ENCODE measurements at places on chromosomes 1 and 21.

DNA sequence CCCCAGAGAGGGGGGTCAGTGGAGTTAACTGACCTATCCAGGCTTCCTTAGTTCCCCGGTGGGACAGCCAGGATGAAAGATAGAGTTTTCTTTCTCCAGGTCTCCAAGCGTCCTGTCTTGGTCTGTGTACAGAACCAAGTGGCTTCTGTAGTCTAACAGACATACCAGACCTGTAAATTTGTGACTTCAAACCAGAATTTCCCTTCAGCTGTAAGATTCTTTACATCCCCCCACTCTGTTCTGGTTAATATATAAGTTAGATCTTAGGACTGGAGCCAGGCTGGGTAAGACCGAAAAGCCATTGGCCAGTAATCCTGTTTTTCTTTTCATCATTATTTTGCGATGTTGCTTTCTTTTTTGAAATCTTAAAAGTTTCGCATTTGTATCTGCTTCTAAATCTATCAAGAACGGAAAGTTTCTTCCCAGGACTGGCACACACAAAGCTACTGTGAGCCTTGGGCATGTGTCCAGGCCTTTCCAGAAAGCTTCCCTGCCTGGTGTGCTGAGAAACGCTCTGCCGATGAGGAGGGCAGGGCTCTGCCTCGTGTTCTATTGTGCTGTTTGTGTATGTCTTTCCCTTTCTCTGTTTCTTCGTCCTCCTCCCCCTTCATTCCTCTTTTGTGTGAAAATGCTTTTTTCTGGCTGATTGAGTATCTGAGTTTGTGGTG lies 72.3 kb downstream of the RGL1 start:
- DNase-seq = no peak

GRCh38 chr1:165631342-165632151 lies 513 bp downstream of the MGST3 start:
- DNase-seq = no peak

DNA sequence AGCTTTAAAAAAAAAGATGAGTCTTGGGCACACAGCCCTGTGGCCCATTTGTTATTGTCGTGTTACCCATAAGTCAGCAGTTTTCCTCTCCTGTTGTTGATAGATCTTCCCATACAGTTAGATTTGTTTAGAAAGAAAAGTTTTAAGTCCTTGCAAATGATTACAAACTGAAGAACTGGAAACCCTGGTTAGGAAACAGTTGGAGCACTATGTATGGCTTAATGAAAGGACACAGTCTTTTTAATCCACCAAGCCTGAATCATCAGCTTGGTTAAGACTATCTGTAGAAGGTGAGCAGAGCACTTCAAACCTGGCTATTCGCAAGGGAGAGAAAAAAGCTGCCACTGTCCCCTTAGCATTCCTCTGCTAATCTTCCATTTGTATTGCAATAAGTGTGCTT lies 241.0 kb downstream of the DISC1 start:
- no peak for DNase-seq

GRCh38 chr1:92459871-92460320 lies 26.8 kb downstream of the GFI1 start:
- DNase-seq = no peak

DNA sequence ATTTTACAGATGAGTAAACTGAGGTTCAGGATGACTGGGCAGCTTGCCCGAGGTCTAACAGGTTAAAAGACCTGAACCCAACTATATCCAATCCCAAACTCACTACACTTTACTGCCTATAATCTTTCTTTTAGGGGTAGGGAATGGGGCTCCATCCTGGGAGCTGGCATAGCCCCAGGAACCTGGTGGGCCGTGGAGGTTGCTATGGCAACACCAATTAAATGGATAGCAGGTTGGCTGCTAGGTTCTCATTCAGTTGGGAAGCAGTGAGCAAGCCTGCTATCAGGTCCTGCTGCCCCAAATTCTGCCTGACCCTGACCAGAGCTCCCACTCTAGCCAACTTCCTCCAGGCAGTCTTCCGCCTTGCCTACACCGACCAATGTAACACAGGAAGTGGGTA lies 40.9 kb downstream of the LRP8 start:
- DNase-seq = no peak

GRCh38 chr1:151054971-151055547 lies 4.4 kb downstream of the CDC42SE1 start:
- DNase-seq = no peak

GRCh38 chr1:38940339-38941047 lies 1.1 kb downstream of the RHBDL2 start:
- DNase-seq = no peak

DNA sequence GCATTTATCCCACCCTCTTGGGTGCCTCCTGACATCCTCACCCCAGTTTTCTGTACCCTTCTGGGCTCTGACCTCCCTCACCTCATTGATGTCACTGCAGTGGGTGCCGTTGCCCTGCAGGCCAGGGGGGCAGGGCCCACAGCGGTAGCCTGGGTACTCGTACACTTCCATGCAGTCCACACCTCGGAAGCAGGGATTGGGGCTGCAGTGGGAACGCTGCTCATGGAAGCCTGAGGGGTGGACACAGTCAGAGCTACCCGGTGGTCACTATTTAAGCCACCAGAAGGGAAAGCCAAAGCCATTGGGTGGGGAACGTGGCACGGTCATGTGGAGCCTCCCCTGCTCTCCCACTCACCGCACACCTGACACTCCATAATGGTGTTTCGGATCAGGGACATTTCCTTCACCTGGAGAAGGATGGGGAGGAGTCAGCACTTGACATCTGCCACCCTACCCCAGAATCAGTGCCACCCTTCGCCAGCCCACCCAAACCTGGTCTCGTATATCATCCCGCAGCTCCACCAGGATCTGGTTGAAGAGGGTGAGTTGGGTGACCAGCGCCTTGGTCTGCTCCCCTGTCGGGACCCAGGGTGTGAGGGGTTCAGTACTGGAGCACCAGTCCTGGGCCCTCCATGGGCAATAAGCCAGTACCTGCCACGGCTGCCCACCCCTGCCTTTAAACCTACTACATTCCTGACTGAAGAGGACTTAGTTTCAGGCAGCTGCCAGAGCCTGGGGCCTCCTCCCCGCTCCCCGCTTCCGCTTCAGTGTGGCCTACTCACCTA lies 4.8 kb downstream of the THBS3 start:
- DNase-seq = no peak

DNA sequence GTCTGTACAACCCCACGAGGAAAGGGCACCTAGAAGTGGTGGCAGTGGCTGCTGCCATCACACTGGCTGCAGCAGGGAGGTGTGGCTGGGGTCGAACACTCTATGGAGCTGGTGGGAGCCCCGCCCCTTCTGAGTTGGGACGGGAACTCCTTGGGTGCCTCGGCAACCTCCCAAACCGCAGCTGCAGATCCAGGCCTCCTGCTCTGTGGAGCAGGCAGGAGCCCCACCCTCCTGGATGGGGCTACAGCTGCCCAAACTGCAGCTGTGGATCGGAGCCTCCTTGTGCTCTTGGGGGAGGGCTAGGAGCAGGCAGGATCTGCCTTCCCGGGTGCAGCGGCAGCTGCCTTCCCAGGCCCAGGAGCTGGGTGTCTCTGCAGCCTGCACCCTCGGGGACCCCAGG lies 38.9 kb upstream of the TARDBP start:
- DNase-seq = no peak

DNA sequence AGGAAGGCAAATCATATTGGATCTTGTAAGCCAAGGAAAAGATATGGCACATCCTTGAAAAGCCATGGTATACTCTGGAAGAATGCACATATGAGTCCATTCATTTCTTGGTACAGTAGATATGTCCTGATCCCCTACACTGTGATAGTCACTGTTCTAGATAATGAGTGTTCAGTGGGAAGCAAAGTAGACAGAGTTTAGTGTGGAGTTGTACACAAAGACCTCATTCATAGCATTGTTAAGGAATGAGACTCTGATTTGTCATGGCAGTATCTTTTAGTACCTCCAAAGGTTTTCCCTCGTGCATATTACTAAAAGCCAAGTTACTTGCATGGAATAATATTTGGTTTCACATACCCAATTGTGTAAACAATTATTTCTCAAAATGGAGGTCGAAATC lies 204.7 kb downstream of the NFIA start:
- no peak for DNase-seq

DNA sequence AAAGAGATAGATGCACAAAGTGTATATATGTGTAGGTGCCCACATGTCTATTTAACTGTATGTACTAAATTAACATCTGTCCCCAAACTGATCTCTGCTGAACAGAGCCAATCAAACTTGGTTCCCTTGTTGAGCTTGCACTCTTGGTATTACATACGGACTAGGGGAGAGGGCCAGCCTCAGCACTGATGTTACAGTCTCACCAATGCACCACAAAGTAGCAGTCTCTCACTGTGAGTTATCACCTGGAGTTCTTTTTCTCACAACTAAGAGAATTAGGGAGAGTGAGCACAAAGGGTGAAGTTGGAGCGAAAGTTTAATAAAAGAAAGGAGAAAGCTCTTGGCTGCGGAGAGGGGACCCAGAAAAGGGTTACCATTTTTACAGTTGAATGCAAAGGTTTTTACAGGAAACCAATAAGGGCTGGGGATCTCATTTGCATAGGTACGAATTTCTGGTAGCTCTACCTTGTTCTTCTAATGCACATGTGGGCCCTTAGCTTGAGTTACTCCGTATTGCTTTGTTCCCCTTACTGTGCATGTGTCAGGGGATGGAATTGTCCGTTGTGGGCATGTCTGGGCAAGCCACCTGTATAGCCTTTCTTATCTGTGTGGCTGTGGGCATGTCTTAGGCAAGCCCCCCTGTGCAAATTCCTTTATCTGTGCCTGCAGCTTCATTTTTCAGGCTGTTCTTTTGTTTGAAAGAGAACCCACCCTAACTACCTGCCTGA lies 13.3 kb upstream of the CHI3L2 start:
- DNase-seq = no peak

DNA sequence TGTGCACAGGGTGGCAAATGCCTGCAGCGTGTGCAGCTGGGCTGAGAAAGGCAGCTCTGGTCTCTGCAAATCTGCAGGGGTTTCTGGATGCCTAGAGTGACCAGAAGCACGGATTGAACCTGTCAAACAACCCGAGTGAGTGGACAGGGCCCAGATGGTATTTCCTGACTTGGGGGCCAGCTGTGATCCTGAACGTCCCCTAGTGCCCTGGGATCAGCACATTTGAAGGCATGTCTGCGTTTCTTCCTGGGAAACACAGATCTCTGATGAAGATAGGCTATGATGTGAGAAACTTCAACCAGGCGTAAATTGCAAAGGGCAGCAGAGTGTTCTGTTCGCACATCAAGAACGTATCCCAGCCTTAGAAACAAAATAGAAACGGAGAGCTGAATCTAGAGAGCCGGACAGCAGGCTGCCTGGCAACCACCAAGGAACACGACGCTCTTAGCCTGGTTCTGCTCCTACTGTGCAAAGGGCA lies 163.1 kb downstream of the KCNJ6 start:
- DNase-seq = no peak

- DNase-seq = no peak
Observed at GRCh38 chr1:46642115-46642680, 25.6 kb upstream of the MOB3C start.

DNA sequence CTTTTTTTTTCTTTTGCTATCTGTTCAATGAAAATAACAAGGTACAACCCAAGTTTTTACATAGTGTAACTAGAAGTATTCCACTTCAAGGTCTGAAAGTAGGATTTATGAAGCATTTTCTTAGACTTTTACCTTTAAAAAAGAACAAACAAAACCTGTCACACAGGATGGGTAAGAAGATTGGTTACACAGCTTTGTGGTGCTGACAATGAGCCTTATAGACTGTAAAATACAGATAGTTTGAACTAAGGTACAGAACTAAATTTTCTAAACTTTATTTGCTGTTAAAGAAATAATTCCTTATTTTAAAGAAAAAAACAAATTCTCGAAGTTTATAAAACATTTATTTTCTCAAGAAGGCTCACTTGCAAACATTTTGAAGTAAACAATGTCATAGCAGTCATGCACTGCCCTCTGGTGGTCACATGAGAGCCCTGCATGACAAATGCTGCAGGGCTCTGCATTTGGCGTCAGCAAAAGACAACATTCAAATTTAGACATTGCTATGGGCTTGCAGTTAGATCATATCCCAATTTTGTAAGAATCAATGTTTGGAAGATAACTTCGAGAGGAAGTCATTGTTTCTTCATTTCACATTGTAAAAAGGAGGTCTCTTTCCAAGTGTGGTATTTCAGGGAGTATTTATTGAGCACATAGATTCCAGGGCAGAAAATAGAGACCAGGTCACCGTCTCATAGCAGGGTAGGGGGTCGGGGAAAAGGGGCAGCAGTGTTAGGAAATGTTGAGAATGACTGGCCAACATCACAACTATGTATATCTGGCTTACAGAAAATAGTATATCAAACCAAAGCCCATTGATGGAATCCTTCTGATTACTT lies 115.3 kb upstream of the FMN2 start:
- DNase-seq = no peak

GRCh38 chr1:208142590-208143382 lies 101.4 kb downstream of the PLXNA2 start:
- DNase-seq = no peak

GRCh38 chr1:177427811-177428210 lies 257.1 kb downstream of the BRINP2 start:
- DNase-seq = no peak

DNA sequence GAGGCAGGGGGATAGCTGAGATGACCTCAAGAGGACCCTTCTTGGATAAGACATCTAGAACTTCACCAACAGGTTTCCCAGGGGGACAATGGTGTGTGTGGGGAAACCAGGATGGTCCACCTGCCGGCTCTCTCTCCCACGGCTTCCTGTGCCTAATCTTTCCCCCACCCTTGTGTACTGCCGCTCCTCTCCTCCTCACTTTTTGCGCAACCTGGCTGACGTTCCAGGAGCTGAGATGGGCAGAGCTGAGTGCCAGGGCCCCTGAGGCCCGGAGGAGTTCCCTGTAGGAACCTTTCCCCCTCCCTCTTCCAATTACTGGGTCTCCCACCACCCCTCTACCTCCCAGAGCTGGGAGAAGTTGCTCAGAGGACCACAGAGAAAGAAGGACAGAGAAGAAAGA lies 6.9 kb downstream of the SLC26A9 start:
- DNase-seq = no peak

DNA sequence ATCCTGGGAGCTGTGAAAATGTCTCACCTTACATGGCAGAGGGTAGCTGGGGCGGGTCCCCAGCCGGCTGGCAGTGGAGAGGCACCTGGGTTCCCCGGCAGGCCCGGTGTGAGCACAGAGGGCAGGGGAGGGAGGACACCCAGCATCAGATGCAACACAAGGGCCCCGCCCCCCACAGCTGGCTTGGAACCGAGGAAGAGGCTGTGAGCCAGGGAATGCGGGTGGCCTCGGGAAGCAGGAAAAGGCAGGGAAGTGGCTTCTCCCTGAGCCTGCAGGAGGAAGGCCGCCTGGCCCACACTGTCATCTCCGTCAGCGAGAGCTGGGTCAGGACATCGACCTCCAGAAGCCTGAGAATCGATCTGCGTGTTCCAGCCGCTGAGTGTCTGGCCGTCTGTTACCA lies 87.3 kb downstream of the SIK1 start:
- no peak for DNase-seq

- no peak for DNase-seq
Observed at GRCh38 chr1:100353988-100354387, 1.7 kb downstream of the CDC14A start.

DNA sequence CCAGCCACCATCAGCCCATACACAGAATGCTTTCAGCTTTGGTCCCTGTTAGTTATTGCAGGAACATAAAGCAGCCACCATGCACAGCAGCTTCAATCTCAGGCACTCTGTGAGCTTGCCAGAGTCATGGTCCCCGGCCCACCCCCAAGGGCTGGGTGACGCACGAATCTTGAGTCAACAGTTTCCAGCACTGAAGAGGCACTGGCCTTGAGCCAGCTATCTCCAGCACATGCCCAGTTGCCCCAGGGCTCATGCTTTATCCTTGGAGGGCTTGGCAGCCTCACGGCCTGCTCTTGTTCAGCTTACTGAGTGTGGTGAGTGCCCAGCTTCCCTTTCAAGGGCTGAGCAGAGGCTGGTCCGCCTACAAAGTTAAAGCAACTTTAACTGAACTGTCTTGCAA lies 200.7 kb upstream of the RAB4A start:
- DNase-seq = peak; percentile 19
